ENCODE measurements at places on chromosomes 12 and 14.

DNA sequence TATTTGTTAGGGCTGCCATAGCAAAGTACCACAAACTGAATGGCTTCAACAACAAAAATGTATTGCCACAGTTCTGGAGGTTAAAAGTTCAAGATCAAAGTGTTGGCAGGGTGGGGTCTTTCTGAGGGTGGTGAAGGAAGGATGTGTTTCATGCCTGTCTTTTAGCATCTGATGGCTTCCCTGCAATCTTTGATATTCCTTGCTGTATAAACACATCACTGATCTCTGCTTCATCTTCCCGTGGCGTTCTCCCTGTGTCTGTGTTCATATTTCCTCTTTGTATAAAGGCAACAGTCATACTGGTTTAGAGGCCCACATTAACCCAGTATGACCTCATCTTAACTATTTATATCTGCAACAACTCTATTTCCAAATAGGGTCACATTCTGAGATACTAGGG lies 167.5 kb downstream of the BTG1 start:
- no peak for DNase-seq

DNA sequence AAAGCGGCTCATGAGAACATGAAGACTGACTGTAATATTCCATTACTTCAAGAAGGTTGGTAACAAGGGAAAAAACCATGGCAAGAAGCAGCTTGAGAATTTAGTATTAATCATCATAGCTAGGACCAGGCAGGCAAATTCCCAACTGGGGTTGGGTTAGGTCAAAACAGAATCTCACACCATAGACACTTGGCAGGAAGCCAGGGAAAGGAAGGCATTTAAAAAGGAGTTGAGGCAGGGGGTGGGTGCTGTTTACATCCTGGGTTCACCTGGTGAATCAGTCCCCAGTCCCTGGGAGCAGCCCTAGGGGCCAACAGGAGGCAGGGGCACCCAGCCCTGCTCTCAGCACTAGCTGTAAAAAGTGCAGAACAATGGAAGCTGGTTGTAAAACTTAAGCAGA lies 108.6 kb downstream of the EGLN3 start:
- DNase-seq: no peak

DNA sequence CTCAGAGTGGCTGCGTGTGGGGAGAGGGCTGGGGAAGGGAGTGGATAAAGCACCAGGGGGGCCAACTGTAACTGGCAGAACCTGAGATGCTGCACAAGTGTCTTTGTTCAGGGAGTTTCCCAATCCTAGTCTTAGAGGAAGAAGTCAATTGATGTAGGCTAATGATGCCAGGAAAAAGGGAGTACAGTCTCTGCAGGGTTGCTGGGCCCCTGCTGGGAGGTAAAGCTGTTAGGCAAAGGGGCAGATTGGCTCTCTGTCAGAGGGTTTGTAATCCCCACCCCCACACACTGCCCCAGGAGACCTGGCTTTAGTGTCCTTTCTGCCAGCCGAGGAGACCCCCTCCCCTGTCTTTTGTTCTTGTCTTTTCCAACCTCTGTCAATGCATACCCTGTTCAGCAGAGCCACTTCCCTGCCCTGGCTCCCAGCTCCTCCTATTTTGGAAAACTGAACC lies 178.4 kb downstream of the KCNA5 start:
- no peak for DNase-seq

DNA sequence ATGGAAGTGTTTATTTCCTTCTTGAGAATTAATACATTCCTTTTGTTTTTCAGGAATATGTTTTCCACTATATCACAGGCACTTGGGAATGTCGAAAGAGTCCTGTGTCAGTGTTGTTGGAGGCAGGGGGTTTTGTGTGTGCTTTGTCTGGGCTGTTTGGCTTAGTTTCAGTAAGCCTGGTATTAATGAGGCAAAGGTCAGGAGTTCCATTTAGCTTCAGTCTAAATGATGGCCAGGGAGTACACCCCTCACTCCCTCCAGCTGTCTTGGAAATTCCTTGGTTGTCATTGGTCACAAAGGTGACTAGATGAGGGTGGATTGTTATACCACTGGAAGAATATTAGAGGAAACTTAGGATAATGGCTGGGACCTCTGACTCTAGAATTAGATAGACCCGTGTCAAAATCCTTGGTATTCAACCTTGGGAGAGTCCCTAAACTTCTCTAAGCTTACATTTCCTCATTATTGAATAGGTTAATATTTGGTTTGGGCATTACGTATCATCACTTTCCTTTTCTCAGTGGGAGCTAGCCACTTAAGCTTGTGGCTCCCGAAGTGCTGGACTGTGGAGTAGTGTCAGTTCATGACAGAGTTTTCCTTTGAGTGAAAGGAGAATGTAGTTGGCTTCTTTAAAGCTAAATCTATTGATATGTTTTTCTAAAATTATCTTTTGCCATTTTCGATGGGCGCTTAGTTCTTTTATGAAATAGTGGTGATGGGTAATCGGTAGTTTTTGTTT lies 5.2 kb downstream of the FRS2 start:
- no peak for DNase-seq

DNA sequence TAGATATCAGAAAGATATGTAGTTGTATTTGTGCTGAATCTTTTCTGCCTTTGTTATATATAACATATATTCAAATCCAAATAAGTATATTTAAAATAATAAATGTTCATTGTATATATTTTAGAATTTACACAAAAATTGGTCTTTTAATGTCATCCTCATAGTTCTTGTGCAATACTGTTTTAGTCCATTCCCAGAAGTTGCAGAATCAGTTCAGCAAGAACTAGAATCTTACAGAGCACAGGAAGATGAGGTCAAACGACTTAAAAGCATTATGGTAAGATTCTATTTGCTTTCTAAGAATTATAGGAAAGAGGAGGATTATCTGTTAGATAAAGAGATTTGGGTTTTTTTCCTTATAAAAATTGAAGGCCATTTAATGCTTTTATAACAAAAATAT lies 51.0 kb downstream of the SCFD1 start:
- no peak for DNase-seq

GRCh38 chr14:55401751-55402150 lies 9.9 kb downstream of the ATG14 start:
- no peak for DNase-seq

DNA sequence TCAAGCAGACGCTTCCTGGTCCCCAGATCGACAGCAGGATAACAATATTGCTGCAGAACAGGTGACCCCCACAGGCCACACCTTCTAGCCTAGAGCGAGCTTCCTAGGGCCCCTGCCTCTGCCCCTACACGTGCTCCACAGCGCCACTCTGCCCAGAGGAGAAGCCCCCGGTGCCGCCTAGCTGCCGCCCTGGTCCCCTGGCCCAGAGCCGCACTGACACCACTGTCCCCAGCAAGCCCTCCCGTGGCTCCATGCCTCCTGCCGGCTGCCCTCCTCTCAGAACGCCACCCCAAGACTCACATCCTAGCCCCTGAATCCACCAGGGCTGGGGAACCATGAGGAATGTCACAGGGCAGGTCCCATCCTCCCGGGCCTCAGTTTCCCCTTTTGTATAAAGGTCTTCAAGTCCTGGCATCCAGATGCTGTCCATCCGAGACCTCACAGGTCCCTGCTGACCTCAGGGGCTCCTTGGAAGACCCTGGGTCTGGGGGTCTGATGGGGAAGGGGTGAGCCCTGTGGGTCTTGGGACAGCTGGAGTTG lies 31.0 kb downstream of the JAG2 start:
- no peak for DNase-seq

- DNase-seq: no peak
Observed at GRCh38 chr12:46438719-46439319, 66.2 kb upstream of the SLC38A2 start.

- DNase-seq: no peak
Observed at GRCh38 chr12:132322206-132323132, 6.9 kb downstream of the GALNT9 start.

- no peak for DNase-seq
Observed at GRCh38 chr12:1758887-1759286, 61.5 kb upstream of the LRTM2 start.

DNA sequence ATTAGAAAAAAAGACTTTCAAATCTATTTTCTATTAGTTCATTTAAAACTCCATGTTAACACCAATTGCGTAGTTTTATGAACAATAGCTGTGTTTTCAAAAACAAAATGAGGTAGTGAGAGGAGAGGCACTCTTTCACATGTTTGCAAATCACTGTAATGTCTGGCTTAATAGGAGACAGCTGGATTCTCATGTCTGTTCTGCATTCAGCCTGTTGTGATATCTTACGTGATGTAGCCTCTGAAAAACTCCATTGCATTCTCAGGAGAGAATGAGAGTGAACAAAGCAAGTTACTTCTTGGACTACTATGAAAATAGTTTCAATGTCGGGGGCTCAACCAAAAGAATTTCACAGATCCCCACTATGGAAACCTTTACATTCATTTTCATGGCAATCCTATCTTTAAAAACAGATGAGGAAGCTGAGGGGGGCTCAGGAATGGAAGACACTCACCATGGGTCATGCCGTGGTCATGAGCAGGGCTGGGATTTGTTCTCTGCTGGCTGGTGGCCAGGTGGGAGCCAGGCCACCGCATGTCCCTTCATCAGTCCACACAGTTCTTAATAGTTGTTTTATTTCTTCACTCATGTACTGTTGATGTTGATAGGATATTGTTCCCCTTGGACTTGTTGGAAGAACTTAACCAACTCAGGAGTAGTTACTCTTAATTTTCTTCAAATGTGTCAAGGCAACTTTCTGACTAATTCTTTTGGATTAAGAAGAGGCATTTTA lies 346.2 kb upstream of the FAR2 start:
- no peak for DNase-seq

DNA sequence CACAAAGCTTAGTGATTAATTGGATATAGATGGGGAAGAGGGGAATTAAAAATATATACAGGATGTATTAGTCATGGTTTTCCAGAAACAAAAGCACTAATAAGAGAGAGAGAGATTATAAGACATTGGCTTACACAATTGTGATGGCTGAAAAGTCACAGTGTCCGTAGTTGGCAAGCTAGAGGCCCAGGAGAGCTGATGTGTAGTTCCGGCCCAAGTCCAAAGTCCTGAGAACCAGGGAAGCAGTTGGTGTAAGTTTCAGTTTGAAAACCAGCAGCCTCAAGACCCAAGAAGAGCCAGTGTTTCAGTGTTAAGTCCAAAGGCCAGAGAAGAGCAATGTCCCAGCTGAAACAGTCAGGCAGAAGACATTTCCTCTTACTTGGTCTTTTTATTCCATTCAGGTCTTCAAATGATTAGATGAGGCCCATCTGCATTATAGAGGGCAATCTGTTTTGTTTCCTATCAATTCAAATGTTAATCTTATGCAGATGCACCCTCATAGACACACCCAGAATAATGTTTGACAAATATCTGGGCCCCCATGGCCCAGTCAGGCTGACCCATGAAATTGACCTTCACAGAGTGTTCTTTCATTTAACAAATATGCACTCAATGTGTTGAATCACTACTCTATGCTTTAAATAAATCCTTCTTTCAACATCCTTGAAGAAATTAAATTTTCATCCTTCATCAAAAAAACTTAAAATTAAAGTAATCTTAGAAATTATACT lies 67.2 kb upstream of the DIO2 start:
- DNase-seq: no peak
